ENCODE measurements at places on chromosomes 11 and 22. TPM values are rescaled to one million over a fixed set of nuclear protein-coding genes. Genes with fewer than 3 reads are reported as not detected.

Gene APOA5
- total RNA-seq, result not detected

Gene ACAD8
- total RNA-seq, result 35.9 TPM

Gene FREY1
- 2.8 TPM for total RNA-seq

Gene GRAP2
- total RNA-seq, result 0.58 TPM

Gene OR4A47
- total RNA-seq, result not detected

GRCh38 chr11:61498767-61499341 is 9.7 kb upstream of the LRRC10B start:
- no peak for DNase-seq

- no peak for DNase-seq
Observed at GRCh38 chr22:42708417-42708816, 12.3 kb downstream of the A4GALT start.

- DNase-seq, result no peak
Observed at GRCh38 chr11:45450189-45450588, 164.0 kb upstream of the SYT13 start.

DNA sequence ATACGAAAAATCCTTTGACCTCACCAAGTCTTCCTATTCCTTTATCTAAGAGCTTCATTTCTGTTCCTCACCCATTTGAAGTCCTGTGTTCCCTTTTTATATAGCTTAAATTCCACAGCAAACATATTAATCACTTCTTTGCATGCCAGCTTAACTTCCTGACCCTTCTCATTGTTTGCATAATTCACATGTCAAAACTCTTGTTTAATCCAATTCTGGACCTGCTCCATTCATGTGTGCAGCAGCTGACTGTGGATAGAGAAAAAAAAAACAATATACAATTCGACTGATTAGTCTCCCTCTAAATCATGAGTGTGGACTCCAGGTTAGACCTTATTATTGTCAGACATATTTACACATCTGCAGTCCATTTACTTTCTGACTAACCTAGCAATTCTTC is 991.2 kb upstream of the TENM4 start:
- no peak for DNase-seq

- DNase-seq, result no peak
Observed at GRCh38 chr11:84316866-84317555, 1030.8 kb upstream of the CCDC90B start.

DNA sequence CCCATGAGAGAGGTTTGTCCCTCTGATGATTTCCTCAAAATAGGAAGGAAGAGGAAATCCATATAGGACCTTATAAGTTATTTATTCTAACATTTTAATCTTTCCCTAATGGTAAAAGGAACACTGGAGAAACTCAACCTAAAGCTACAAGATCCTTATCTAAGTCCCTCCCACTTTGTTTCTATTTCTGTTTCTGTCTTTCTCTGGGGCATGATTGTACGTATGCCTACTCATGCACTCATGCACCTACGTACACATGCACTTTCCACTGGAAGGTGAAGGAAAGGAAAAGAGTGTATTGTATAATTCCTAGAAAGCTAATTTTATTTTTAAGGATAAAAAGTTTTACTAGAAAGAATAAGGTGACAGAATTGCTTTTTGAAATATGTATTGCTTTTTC is 125.0 kb downstream of the RAB38 start:
- DNase-seq, result no peak

DNA sequence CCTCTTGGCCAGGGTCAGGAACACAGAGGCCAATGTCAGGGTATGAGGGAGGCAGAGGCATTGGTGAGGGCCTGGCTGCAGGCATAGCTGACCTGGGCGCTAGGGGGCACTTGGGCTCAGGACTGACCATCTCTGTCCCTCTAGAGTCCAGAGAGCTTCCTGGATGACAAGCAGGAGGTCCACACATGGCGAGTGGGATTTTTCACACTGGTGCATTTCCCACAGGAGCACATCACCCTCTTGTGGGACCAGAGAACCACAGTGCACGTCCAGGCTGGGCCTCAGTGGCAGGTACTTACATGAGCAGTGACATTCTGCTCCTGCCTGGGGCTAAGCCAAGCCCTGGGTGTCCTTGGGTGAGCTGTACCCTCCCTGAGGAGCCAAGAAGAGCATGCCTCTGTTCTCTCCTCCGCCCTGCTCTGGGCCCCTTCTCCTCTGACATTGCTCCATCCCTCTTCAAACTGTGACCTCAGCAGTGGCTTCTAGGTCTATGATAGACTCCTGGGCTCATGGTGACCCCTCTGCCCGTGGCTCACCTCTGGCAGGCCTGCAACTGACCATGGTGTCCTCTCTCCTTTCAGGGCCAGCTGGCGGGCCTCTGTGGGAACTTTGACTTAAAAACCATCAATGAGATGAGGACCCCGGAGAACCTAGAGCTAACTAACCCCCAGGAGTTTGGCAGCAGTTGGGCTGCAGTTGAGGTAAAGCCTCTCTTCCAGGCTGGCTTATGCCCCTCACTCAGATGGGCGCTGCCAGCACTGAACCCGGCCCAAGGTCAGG is 46.6 kb downstream of the OTOG start:
- DNase-seq, result no peak

DNA sequence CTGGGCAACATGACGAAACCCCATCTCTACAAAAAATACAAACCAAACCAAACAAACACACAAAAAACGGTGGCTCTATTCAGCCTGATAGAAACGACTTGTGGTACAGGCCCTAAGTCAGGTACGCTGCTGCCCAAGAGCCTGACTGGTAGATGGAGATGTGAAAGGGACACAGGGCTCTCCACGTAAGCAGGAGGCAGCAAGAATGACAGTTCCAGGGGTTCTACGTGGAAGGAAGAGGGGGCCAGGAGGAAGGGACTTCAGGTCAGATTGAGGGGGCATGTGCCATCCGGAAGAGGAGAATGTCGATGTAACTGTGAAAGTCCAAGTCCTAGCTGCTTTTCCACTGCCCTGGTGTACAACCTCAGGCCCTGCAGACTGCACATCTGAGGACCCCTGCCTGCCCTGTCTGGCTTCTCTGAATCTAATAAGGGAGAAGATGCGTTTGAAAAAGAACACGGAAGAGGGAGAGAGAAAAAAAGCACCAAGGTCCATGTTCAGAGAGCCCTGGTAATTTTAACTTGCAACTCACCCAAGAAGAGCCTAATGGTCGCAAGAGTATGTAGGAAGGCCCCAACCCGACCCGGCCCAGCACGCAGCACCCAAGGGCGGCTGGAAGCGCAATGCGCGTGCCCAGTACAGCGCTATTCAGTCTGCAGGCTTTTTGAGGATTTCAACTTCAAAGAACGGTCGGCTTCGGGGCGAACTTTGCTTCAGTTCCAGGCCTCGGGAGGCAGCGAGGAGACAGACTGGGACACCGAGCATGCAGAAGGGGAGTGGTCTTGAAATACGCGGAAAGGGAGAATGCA is 909 bp upstream of the ZNRD2 start:
- no peak for DNase-seq

DNA sequence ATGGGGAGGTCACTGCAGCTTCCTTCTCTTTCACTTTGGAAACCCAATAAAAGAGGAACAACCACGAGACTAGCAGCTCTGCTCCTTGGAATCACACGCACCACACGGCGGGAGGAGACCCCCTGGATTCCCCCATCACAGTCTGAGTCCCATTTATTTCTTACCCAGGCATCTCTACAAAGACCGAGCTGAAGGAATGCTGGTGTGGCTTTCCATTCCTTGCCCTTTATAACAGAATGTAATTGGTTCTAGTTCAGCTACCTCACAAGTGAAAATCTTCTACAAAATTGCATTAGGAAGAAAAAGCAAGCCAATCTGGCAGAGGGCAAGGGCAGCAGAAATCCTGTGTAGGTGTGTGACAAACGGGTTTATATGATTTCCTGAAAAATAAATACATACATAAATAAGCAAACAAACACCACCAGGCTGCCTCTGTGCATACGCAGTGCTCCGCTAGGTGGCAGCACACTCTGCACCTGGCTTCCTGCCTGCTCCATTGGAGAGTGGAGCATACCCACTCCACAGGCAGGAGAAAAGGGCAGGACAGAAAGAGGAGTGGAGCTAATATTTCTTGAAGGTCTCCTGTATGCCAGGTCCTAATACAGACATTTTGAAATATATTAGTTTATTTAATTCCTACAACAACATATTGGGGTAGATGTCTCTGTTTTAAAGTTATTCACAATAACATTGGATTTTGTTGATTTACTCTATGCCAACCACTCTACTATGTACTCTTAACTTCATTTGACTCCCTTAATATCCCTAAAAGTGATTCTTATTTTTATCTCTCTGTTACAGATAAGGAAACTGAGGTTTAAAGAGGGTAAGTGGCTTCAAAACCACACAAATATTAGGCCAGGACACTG is 673.1 kb downstream of the KCNA4 start:
- DNase-seq, result peak; percentile 58

- DNase-seq, result no peak
Observed at GRCh38 chr22:31537019-31537535, 40.7 kb downstream of the SFI1 start.

DNA sequence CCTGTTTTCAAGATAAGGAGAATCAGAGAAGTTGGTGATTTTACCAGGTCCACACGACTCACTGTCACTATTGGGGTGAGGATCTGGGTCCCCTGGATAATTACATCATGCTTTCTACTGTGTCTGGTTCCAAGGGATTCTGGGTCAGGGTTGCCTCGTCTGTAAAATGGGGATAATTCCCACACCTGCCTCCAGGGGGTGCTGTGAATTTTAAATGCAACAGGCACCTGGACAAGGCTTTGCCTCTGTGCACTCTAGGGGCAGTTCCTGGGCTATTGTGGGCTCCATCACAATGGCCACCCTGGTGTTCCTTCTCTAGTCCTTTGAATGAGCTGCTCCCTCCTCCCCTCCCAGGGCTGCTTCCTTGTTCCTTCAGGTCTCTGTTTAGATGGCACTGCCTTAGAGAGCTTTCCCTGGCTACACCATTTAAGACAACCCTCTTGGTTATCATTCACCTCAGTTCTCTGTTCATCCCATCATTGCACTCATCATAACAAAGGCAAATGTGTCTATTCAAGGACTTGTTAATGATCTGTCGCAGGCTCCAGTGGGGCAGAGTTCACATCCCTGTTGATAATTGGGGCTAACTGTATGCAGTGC is 178.6 kb downstream of the MIAT start:
- peak; percentile 30 for DNase-seq

- no peak for DNase-seq
Observed at GRCh38 chr11:100761841-100762240, 74.8 kb downstream of the ARHGAP42 start.

- no peak for DNase-seq
Observed at GRCh38 chr22:49724030-49724892, 103.4 kb downstream of the BRD1 start.

GRCh38 chr11:83480251-83480650 is 194.1 kb upstream of the CCDC90B start:
- DNase-seq, result no peak

- DNase-seq, result no peak
Observed at GRCh38 chr11:40295466-40295865, 1164.0 kb downstream of the LRRC4C start.

DNA sequence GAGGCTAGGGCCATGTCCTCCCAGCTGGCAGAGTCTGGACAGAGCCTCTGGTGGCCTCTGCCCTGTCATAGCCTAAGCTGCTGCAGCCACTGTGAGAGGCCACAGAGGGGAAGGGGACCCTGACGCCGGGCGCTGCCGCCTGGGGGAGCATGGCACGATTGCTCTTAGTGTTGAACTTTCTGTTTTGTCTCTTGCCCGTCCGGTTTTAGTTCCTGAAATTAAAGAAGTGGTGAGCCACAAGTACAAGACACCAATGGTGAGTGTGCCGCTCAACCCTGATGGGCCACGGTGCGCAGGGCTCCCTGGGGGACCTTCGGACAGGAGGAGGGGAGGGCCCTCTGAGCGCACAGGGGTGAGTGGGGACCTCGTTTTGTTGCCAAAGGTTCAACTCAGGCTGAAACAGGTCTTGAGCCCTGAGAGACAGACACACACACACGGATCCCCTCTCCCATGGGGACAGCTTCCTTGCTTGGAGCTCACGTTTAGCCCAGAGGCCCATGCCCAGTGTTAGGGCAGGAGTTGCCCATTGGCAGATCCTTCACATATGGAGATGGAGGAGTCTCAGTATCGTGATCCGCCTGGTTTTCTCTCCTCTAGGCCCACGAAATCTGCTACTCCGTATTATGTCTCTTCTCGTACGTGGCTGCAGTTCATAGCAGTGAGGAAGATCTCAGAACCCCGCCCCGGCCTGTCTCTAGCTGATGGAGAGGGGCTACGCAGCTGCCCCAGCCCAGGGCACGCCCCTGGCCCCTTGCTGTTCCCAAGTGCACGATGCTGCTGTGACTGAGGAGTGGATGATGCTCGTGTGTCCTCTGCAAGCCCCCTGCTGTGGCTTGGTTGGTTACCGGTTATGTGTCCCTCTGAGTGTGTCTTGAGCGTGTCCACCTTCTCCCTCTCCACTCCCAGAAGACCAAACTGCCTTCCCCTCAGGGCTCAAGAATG is 23.8 kb downstream of the MYBPC3 start:
- no peak for DNase-seq

DNA sequence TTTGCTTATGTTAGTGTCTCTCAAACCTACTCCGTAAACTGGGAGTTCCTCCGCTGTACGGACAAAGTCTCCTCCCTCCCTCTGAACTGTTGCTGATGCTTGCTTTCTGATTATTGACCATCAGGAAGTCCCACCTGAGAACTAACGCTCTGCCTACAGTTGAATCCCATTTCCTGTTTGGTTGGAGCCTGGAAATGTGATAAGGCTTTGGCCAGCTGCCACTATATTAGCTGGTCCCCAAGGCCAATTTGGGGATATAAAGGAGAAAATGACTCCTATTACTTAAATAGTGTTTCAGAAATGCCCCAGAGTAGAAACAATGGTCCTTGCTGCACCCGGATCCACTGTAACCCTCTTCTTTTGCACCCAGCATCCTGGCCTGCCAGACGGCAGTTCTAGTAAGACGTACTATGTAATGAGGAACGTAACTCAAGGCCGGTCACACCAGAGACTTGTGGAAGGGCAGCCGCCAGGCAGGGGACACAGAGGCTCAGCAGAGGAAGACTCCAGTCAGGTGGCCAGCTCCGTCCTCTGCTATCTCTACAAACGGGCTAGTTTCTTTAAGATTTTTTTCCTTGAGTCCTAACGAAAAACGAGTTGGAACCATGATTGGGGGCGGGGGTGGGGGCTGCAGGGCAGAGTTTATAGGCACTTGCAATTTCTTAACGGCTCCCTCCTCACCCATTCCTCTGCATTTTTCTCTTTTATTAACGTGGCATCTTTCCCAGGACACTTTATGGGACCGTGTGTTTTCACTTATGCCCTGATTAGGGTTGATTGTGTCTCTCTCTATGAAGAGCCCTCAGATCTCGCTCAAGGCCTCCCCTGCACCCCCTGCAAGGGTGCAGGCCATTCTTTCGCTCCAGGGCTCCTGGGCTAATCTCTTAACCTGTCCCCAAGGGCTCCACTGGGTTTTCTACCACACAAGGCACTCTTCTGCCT is 72.8 kb upstream of the CDON start:
- no peak for DNase-seq

- no peak for DNase-seq
Observed at GRCh38 chr11:102367364-102367763, 20.4 kb downstream of the BIRC2 start.

DNA sequence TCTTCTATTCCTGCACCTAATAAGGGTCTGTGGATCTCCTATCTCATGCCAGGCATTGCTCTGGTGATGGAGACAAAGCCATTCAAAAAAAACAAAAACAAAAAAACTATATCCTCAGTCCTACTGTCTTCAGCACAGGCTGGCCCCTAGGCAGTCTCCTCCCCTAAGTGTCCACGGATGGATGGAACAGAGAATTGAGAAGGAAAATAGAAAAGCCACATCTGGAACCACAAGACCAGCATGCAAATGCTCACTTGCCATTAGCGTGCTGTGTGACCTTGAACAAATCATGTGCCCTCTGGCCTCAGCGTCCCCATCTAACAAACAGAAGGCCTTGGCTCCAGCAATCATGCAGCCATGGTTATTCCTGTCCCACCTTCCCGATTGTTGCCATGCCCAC is 32.7 kb upstream of the CD82 start:
- no peak for DNase-seq

Measured in progenitor cell of endocrine pancreas (in vitro differentiated cells).